ENCODE measurements at places on chromosomes 1 and 21. TPM values are rescaled to one million over a fixed set of nuclear protein-coding genes. Genes with fewer than 3 reads are reported as not detected.

GRCh38 chr21:34027721-34028461 lies 45.5 kb upstream of the MRPS6 start:
- no peak overlapping the region for H3K27ac ChIP-seq
- no peaks in the 10 kb centered on the region for H3K27me3 ChIP-seq
- no peaks in the 10 kb centered on the region for H3K36me3 ChIP-seq

The C1orf185 gene
- total RNA-seq: not detected

- H3K4me1 ChIP-seq: no peaks in the 10 kb centered on the region
- no peaks in the 10 kb centered on the region for H3K36me3 ChIP-seq
- H3K4me3 ChIP-seq: no peak overlapping the region
- H3K27ac ChIP-seq: no peak overlapping the region
- no peaks in the 10 kb centered on the region for H3K27me3 ChIP-seq
These were observed 46.6 kb downstream of the FCRL5 start for GRCh38 chr1:157505481-157506272.

GRCh38 chr1:22365331-22366295 lies 86.0 kb upstream of the ZBTB40 start:
- H3K36me3 ChIP-seq: no peaks in the 10 kb centered on the region
- no peak overlapping the region for H3K4me3 ChIP-seq
- DNase-seq: no peak
- no peaks in the 10 kb centered on the region for H3K27me3 ChIP-seq
- H3K4me1 ChIP-seq: peaks cover 4% of the 10 kb centered on the region

DNA sequence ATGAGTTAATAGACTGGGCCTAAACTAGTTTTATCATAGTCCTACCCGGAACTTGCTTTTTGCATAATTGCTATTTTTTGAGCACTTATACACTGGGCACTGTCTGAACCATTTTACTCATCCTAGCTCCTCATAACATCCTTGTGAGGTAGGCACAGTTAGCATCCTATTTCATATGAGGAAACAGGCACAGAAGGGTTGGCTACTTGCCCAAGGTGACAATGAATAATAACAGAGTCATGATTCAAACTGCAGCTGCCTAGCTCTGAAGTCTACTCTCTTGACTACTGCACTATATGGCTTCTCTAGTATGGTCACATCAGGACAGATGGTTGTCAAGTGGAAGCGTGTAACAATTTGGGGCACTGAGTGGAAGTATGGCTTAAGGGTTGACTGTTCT lies 18.2 kb upstream of the RC3H1 start:
- no peaks in the 10 kb centered on the region for H3K36me3 ChIP-seq
- DNase-seq: peak; percentile 26
- no peak overlapping the region for H3K4me3 ChIP-seq
- no peak overlapping the region for H3K27ac ChIP-seq
- H3K4me1 ChIP-seq: no peaks in the 10 kb centered on the region

The REN gene
- total RNA-seq: not detected

The TMPRSS2 gene
- 0.88 TPM for total RNA-seq

- peaks cover 25% of the 10 kb centered on the region for H3K4me1 ChIP-seq
- H3K4me3 ChIP-seq: no peak overlapping the region
- H3K27ac ChIP-seq: no peak overlapping the region
- DNase-seq: no peak
These were observed 64.6 kb upstream of the GPR153 start for GRCh38 chr1:6325482-6325881.

The MAP1LC3C gene
- total RNA-seq: 1.9 TPM

The ATP1A4 gene
- total RNA-seq: 0.50 TPM

DNA sequence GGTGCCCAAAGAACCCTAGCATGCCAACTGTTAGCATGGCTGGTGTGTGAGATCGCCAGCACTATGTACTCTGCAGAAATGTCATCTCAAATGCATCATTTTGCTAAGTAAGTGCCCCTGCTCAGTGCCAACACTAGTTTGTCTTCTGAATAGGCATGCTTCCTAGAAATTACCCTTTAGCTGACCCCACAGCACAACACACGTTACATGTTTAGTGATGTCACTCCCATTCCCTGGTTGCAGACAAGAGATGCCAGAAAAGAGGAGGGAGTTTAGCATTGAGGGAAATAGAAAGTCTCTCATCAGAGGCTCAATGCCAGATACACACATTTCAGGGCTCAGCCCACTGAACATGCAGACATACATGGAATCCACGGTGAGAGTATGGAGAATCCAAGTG lies 9.3 kb upstream of the ST6GALNAC3 start:
- H3K27me3 ChIP-seq: no peaks in the 10 kb centered on the region
- no peak overlapping the region for H3K4me3 ChIP-seq
- no peaks in the 10 kb centered on the region for H3K4me1 ChIP-seq
- no peaks in the 10 kb centered on the region for H3K36me3 ChIP-seq

DNA sequence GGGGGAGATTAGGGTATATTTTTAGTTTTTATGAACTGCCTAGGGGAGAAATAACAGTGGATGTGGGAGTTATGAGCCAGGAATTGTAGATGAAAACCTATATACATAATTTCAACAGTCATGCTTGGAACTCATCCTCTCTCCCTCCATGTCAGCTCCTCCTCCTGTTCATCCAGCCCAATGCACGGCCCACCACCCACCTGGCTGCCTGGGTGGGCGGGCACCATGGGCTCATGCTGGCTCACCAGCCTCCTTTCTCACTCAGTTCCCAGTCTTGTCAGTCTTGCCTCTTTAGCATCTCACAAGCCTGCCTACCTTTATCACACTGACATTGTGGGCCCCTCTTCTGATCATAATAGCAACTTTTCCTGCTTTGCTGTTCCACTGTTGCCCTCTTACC lies 336.0 kb downstream of the DISC1 start:
- no peak overlapping the region for H3K4me3 ChIP-seq
- H3K27ac ChIP-seq: no peak overlapping the region
- DNase-seq: no peak
- H3K4me1 ChIP-seq: no peaks in the 10 kb centered on the region

- no peak overlapping the region for H3K4me3 ChIP-seq
- no peaks in the 10 kb centered on the region for H3K27me3 ChIP-seq
- no peaks in the 10 kb centered on the region for H3K4me1 ChIP-seq
- no peak for DNase-seq
- H3K36me3 ChIP-seq: no peaks in the 10 kb centered on the region
These were observed 29.6 kb downstream of the DEGS1 start for GRCh38 chr1:224212618-224213061.

DNA sequence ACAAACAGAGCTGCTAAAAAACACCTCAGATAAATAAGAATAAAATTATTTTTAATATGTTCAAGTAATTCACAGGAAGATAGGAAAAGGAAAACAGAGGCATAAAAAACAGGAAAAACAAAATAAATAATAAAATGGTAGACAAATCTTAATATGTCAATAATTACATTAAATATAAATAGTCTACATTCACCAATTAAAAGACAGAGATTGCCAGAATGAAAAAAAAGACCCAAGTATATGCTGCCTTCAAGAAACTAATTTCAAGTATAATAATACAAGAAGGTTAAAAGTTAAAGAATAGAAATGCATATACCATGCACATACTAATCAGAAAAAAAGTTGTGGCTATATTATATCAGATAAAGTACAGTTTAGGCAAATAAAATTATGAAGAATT lies 1.9 kb downstream of the CYP2J2 start:
- peaks cover 6% of the 10 kb centered on the region for H3K4me1 ChIP-seq
- no peak for DNase-seq
- no peaks in the 10 kb centered on the region for H3K36me3 ChIP-seq
- H3K4me3 ChIP-seq: no peak overlapping the region
- H3K27me3 ChIP-seq: peaks cover 2% of the 10 kb centered on the region

- H3K36me3 ChIP-seq: peaks cover 45% of the 10 kb centered on the region
- no peaks in the 10 kb centered on the region for H3K4me1 ChIP-seq
- H3K4me3 ChIP-seq: no peak overlapping the region
- no peaks in the 10 kb centered on the region for H3K27me3 ChIP-seq
These were observed 86.5 kb downstream of the LACTBL1 start for GRCh38 chr1:22886211-22886610.

The OR2C3 gene
- 0.17 TPM for total RNA-seq

The COL16A1 gene
- total RNA-seq: 60.6 TPM

- no peak overlapping the region for H3K4me3 ChIP-seq
- H3K36me3 ChIP-seq: peaks cover 24% of the 10 kb centered on the region
- H3K27ac ChIP-seq: no peak overlapping the region
- H3K27me3 ChIP-seq: no peaks in the 10 kb centered on the region
- peaks cover 3% of the 10 kb centered on the region for H3K4me1 ChIP-seq
These were observed 45.7 kb downstream of the LHX4 start for GRCh38 chr1:180275726-180276125.

GRCh38 chr1:226444901-226445300 lies 37.0 kb upstream of the PARP1 start:
- no peaks in the 10 kb centered on the region for H3K36me3 ChIP-seq
- H3K4me1 ChIP-seq: no peaks in the 10 kb centered on the region
- no peak overlapping the region for H3K27ac ChIP-seq
- no peaks in the 10 kb centered on the region for H3K27me3 ChIP-seq
- no peak overlapping the region for H3K4me3 ChIP-seq

GRCh38 chr1:7905262-7905661 lies 35.4 kb downstream of the TNFRSF9 start:
- H3K4me1 ChIP-seq: peaks cover 3% of the 10 kb centered on the region
- H3K4me3 ChIP-seq: no peak overlapping the region
- no peak overlapping the region for H3K27ac ChIP-seq
- H3K36me3 ChIP-seq: no peaks in the 10 kb centered on the region
- DNase-seq: no peak

- no peaks in the 10 kb centered on the region for H3K4me1 ChIP-seq
- H3K36me3 ChIP-seq: peaks cover 4% of the 10 kb centered on the region
- no peaks in the 10 kb centered on the region for H3K27me3 ChIP-seq
- no peak overlapping the region for H3K27ac ChIP-seq
- no peak for DNase-seq
- H3K4me3 ChIP-seq: no peak overlapping the region
These were observed 25.1 kb downstream of the CNN3 start for GRCh38 chr1:94901841-94902240.

DNA sequence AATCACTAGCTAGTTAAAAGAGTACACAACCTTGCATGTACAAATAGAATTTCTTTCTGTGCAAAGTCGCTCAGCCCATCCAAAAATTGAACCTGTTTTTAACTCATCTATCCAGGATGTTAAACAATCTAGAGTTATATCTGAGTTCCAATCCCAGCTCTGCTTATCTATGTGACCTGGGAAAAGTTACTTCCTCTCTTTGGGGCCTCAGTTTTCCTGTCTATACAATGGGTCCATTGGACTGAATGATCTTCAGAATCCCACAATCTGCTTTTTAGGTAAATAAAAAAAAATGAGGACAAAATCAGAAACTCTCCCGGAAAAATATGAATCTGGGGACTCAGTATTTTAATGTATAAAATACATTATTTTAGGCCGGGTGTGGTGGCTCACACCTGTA lies 389.5 kb upstream of the PROX1 start:
- no peaks in the 10 kb centered on the region for H3K36me3 ChIP-seq
- H3K4me3 ChIP-seq: no peak overlapping the region
- no peaks in the 10 kb centered on the region for H3K4me1 ChIP-seq
- H3K27ac ChIP-seq: no peak overlapping the region
- no peaks in the 10 kb centered on the region for H3K27me3 ChIP-seq
- no peak for DNase-seq
